ENCODE measurements at places on chromosomes 7 and 10.

GRCh38 chr7:155815332-155816191, 3.3 kb upstream of the SHH start:
- peak; percentile 35 for DNase-seq

GRCh38 chr10:18246967-18247366, 106.7 kb downstream of the CACNB2 start:
- no peak for DNase-seq

GRCh38 chr10:43901302-43901701, 252.6 kb upstream of the ZNF32 start:
- peak; percentile 20 for DNase-seq

GRCh38 chr7:134873253-134873652, 93.8 kb downstream of the CALD1 start:
- DNase-seq, result peak; percentile 70

DNA sequence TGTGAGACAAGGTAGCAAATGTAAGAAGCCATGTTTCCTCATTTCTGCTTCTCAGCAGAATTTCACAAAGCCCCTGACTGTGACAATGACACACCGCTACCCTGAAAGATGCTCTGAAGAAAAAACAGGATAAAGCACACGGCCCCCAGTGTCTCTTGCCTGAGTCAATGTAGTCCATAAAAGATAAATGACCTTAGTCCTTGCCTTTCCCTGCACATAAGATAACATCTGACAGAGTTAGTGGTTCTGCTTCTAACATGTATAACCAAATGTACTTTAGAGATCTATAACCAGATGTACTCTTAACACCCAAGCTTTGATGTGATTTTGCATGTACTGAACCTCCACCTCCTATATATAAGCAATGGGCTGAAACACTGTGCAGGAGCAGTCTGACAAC, 3.0 kb upstream of the SND1 start:
- no peak for DNase-seq

GRCh38 chr7:47483604-47484273, 98.2 kb downstream of the TNS3 start:
- peak; percentile 34 for DNase-seq

GRCh38 chr10:18312374-18313139, 172.3 kb downstream of the CACNB2 start:
- peak; percentile 48 for DNase-seq

DNA sequence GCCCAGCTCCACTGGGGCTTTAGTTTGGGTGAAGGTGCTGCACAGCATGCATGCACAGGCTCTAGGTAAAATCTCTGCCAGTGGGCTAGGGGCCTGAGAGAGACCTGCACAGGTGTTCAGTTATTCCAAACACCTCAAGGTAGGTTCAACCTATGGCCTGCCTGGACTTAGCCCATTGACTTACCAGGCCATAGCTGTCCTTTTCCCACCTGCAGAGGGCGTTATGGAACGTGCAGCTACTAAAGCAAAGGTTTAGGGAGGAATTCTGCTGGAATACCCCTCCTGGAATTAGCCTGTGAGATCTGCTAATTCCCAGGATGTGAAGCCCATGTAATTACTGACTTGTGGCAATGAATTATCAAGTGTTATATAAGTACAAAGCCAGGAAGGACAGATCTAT, 3.6 kb downstream of the VWC2 start:
- DNase-seq, result no peak

DNA sequence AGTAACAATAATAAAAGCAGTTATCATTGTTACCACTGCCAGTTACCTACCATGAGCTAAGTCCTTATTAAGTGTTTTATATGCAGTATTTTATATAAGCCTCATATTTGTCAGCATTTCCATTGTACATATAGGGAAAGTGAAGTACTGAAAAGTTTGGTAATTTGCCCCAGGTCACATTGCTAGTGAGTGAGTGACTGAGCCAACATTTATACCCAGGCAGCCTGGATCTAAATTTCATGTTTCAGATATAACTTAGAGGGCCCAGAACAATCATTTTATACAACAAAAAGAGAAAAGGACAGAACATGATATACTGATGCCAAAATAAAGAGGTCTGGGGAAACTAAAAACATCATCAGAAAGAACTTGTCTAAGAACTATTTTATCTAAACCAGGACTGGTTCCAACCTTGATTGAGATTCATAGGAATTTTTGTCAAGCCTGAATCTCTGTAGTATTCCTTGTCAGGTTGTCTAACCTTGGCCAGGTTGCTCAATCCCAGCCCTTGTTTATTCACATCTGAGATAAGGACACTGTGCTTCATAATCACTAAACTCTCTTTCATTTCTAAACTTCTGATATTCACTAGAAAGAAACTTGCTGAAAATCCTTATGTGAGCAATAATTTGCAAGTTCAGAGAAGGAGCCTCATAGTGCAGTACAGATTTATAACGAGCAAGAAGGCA, 308.2 kb downstream of the IPMK start:
- DNase-seq, result no peak

- no peak for DNase-seq
Measured at GRCh38 chr7:124009321-124009720, 23.5 kb downstream of the TMEM229A start.

- no peak for DNase-seq
Measured at GRCh38 chr10:80579181-80579763, 41.6 kb downstream of the SH2D4B start.

DNA sequence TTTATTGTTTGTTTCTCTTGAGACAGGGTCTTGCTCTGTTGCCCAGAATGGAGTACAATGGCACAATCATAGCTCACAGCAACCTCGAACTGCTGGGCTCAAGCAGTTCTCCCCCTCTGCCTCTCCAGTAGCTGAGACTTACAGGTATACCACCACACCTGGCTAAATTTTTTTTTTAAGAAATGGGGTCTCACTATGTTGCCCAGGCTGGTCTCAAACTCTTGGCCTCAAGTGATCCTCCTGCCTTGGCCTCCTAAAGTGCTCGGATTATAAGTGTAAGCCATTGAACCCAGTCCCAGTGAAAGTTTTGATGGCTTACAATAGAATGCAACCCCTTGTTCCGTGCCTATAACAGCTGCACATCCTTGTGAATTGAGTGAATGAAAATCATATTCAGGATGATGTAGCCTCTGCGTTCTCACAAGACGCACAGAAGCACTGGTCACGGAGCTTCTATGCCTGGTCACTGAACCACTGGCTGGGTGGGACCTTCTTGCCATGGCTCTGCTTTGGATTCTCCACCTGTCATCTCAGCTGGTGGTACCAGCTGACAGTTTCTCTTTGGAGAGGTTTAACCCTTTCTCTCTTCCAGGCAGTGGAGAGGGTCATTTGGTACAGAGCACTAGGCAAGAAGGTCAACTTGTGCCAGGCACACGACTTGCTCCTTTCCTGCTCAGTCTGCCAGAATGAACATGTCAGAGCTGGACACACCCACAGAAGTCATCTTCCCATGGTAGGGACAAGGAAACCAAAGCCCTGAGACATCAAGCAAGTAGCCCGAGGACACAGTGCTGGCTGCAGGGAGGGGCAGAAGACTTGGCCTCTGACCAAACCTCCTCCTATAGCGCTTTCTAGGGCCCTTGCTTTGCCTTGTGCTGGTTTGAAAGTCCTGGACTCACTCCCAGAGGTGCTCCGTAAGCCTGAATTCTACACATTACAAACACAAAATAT, 89.6 kb downstream of the ATXN7L1 start:
- DNase-seq, result peak; percentile 39

- DNase-seq, result peak; percentile 72
Measured at GRCh38 chr10:35635576-35635975, 6.5 kb downstream of the FZD8 start.

DNA sequence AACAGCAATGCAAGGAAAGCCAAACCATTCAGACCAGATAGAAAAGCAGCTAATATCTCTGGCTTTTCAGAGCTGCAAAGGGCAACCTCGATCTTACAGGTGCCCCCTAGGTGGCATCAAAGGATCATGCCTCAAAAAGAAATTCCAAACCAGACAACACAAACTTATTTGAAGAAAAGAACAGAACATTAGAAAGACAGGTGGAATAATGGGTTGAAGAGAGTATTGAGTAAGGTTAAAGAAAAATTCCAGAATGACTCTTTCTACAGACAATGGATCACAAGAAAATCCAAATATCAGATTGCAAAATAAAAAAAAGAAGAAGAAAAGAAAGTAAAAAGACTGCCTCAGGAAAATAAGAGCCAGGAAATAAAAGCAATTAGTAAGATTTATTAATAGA, 213.7 kb downstream of the ELMO1 start:
- no peak for DNase-seq

- no peak for DNase-seq
Measured at GRCh38 chr10:64344211-64344610, 823.0 kb downstream of the REEP3 start.

DNA sequence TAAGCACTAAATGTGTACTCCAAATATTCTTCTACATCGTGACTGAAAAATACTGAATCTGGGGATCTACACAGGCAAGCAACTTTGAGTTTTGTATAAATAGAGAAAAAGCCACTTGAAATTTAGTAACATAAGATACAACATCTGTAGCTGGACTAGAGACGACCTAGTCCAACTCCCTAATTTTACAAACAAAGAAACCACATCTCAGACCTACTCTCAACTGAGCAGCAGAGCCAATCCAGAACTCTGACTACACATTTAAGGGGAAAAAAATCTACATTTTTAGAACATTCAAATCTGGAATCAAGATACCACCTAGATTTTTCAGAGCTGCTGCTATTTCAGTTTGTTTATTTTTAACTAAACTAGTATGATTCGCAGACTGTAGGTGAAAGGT, 88.9 kb downstream of the CABCOCO1 start:
- DNase-seq, result no peak

Data from EH (cell line).